Epithelial cell of prostate (primary cell): ENCODE measurements at places on chromosomes 3 and 15.

- DNase-seq = no peak
Observed at GRCh38 chr15:68602459-68603215, 23.8 kb downstream of the CORO2B start.

DNA sequence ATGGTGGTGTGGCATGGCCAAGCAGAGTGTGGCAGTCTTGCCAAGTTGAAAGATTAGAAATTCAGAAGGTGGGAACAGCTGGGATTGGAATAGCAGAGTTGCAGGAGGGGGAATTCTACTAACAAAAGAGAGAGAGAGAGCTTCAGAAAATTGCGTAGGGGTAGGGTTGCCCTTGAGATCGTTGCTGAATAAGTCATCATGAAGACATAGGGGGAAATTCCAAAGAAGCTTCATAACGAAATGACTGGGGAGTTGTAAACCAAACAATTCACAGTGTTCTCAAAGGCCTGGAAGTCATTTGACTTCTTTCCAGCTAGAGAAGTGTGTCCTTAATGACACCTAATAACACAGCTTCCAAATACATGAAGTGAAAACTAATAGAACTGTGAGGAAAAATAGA lies 26.3 kb upstream of the TIPARP start:
- DNase-seq = no peak

DNA sequence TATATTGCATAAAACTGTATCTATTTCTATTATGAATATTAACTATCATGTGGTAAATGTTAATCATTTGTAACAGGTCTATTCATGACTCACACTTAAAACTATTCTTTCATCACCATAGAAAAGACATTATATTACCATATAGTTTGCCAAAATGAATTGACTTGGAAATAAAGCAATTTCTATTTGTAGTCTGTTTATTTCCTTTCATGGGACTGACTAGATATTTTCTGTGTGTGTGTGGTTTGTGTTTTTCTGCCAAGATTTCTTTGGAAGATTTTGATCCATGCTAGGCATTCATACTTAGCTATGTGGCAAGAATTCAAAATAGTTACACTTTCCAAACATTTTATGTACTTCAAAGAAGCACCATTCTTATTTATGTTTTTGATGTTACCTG lies 522.5 kb upstream of the AGTR1 start:
- no peak for DNase-seq

DNA sequence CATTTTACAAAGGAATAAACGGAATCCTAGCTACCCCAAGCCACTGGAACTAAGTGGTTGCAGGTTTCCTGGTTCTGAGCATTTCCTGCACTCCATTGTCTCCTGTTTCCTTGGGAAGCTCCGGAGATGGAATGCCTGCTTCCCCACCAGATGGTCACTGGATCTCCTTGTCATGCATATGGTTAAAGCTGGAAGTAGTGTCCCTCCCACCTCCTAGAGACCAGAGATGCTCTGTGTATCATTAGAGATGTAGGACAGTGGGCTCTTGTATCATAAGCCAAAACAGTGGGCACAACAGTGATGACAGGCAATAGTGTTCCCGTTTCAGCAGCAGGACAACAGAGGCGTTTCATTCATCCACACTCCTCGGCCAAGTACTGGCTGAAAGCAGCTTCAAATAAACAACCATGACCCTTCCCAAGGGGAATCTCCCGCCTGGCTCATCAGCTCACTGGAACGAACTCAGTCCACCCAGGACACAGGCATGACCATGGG lies 136.2 kb upstream of the EIF1B start:
- no peak for DNase-seq

GRCh38 chr15:74614744-74615507 lies 710 bp upstream of the CLK3 start:
- no peak for DNase-seq

DNA sequence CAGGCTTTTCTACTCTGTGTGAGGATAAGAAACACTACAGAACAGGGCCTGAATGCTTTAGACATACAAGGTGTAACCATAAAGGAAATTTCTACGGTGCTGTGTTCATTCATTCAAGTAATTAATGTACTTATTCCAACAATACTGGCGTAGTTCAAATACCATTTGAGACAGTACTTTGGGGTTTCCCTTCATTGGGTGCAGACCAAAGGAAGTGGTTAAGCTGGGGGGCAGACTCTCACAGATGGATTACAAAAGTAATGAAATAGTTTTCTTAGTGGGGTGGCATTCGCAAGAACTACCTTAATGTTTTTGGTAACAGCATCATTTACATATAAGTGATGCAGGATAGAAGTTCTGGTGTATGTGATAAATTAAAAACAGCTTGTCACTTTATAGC lies 65.9 kb downstream of the BTD start:
- no peak for DNase-seq

- no peak for DNase-seq
Observed at GRCh38 chr3:59472541-59472940, 422.7 kb upstream of the CFAP20DC start.

DNA sequence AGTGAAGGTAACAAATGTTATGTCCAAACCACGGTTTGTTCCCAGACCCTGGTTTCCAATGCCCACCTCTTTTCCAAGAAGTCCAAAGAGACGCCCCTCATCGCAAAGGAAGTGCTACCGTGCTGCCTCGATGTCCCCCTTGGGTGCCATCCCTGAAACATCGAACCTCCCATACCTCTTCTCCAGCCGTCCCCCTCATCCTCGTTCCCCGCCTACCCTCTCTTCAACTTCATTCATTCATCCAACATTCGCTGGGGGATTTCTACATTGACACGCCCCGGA lies 467 bp downstream of the TIPIN start:
- no peak for DNase-seq

DNA sequence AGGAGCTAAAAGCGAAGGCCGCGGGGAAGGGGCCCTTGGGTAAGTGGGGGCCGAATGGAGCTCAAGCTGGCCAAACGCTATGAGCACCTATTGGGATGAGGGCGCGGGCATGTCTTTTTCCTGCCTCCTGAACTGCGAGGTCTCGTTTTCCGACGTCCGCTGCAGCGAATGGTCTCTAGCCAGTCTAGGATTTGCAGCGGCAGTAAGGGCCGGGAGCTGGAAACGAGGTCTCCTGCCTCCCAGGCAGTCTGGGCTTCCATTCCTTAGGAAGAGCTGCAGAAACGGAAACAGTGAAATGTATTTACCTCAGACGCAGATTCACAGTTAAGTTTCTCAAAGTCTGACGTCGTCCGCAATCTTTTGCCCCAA lies 517 bp downstream of the TMA7 start:
- DNase-seq = no peak

GRCh38 chr15:37109872-37110572 lies 9.7 kb upstream of the MEIS2 start:
- no peak for DNase-seq

DNA sequence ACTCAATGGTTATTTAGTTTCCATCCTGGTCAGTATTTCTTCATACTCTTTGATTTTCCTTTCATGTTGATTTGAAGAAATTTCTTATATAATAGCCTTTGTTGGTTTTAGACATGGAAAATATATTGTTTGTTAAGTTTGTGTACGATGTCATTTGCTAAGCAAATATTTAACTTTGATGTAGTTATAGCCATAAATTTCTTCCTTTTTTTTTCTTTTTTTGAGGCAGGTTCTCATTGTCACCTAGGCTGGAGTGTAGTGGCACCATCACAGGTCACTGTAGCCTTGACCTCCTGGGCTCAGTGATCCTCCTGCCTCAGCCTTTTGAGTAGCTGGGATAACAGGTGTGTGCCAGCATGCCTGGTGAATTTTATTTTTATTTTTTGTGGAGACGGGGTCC lies 51.4 kb downstream of the NMD3 start:
- DNase-seq = no peak

- no peak for DNase-seq
Observed at GRCh38 chr15:49235446-49236124, 65.5 kb downstream of the GALK2 start.

DNA sequence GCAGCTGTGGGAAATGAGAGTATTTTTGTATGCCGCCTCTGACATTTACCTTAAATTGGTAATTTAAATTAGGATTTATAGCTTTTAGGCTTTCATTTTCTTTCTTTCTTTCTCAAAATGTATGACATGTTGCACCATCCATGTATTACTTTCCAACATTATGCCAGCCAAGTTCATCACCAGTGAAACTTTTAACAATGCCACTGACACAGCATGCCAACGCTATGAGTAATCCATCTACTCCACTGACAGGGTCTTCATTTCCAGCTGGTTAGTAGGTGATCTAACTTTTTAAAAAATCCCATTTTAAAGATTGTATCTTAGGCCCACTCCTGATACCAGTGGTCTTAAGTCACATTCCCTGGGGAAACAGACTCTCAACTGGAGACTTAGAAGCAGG lies 21.8 kb upstream of the CLDN16 start:
- DNase-seq = no peak

DNA sequence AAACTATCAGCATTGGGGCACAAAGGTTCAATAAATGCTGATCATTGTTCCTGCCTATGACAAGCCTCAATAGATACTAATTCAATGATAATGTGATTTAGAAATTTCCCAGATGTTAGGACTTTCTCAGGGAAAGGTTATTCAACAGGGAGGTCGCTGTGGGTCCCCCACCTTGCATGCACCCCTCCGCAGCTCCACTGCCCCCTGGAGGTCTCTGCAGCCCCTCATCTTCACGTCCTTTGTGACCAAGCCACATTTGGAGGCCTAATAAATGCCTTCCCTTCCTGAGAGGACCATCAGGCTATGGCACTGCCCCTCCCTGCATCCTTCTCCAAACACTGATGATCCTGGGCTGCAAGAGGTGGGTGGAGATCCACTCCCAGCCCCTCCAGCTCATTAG lies 50.2 kb downstream of the NOX5 start:
- no peak for DNase-seq

DNA sequence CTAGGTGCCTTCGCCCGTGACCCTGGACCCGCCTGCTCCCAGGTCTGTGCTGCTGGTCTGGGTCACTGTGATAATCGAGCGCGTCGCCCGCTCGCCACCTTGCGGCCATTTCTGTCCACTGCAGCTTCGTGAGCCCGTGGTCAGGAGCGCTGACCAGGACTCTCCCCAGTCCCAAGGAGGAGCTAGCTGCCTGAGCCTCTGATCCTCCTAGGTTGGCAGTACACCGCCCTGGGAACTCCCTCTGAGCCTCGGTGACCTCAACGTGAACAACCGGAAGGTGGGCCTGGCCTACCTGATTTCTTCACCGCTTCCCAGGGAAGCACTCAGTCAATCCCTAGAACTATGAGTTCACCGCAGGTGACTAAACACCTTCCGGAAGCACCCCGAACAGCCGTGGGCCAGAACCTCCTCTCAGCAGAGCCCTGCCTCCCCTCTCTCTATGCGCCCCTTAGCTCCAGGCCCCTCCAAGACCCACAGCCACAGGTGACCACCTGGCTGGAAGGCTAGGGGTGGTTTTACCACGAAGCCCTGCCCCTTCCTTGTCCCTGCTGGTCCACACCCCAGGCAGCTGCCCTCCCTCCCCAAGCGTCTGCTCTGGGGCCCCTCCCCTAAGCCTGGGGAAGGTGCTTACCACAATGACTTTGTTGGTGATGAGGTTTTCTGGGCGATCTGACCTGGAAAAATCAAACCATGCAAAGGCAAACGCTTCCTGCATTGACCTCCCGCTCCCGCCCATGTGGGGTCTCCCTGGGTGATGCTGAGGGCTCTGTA lies 9.7 kb downstream of the PLA2G4D start:
- DNase-seq = peak; percentile 87

DNA sequence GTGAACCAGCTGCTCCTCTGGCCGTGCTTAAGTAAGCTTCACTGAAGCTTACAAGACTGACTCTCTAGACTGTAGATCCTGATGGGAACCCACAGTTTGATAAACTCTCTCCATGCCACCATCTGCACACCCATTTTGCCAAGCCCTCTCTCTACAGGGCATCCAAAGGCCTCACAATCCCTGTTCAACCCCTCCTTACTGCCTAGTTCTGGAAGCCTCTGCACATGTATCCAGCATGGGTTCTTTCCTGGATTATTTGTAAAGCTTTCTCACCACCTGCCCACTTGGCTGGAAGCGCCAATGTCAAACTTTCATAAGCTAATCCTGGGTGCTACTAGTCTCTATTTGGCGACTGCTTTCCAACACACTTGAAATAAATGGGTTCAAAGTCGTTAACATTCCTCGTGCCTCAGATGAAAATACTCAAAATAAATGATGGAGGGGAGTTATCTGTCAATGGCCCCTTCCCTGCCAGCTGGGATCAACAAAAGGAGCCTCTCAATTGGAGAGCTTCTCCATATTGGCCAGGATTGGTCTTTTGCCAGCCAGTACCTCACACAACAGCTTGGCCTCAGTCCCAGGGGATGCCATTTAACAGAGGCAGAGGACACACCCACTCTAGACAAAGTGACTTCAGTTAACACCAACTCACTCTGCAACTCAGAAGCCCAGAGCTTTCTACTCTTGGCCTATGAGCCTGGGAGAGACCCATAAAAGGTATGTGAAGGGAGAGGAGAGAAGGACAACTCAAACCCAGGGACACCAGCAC lies 48.1 kb downstream of the SH3BP5 start:
- no peak for DNase-seq

DNA sequence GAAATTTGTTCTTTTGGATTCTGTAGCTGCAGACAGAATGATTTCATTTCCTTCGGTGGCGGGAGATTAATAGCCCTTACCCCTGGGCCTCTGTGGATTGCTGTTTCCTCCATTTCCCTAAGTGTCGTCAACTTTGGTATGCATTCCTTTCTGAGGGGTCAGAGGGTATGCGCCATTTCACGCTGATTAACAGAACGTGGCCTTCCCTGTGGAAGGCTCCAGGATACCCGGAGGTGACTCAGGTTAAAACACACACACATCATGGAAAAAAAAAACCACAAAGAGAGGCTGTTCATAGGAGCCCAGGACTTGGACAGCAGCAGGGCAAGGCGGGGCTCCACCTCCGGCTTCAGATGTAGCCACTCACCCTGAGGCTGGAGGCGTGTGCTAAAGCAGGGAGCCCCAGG lies 51.9 kb downstream of the EPHB1 start:
- peak; percentile 70 for DNase-seq

- no peak for DNase-seq
Observed at GRCh38 chr15:63238171-63238570, 39.2 kb upstream of the APH1B start.
